ENCODE measurements at places on chromosomes 7 and 10. TPM values are rescaled to one million over a fixed set of nuclear protein-coding genes. Genes with fewer than 3 reads are reported as not detected.
A peak's percentile ranks its signal among the peaks of the same experiment; 100 is the strongest.

DNA sequence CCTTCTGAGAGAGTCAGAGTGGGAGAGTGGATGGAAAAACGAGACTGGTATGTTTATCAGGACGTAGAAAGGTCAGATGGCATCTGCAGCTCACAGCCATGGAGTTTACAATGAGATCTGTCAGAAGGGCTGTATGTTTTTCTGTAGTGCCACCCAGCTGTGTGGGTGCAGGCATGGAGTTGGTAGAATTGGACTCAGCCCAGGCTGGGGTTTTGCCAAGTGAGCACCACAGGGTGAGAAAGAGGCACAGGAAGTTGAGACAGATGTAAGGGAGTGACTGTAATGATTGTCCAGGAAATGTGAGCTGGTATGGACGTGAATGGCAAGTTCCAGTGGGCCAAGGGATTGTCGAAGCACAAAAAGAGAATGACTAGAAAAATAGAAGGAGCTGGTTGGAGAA lies 9.1 kb upstream of the ZYX start:
- DNase-seq, result peak; percentile 69

FRMPD2 gene
- total RNA-seq, result not detected

DNA sequence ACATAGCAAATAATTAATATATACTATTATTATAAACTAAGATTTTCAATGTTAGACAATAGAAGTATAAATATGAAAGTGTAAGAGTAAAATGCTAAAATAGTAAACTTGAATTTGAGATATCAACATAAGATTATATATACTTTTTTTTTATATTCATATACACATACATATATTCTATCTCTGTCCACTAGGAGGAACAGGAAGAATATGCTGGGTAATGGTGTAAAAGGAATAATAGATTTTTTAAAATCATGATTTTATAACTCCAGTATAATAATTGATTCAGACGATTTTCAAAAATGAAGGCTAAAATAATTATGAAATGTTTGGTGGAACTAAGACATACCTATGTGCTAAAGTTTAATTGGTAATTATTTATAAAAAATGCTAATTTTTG lies 37.7 kb downstream of the AGMO start:
- no peak for DNase-seq

- no peak for DNase-seq
Observed at GRCh38 chr10:7296648-7297047, 114.2 kb downstream of the SFMBT2 start.

FXYD4 gene
- not detected for total RNA-seq

ANKIB1 gene
- 17.0 TPM for total RNA-seq

Measured in hematopoietic multipotent progenitor cell (in vitro differentiated cells).